Activated CD8-positive, alpha-beta T cell treated with anti-CD3 and anti-CD28 coated beads, Interleukin-2, amount 10 ng/mL, durations not matched to agents 7 days and 5 days (primary cell): ENCODE measurements at places on chromosomes 2 and 18.

GRCh38 chr2:46644690-46645385 is 165.5 kb downstream of the TMEM247 start:
- no peak for DNase-seq

DNA sequence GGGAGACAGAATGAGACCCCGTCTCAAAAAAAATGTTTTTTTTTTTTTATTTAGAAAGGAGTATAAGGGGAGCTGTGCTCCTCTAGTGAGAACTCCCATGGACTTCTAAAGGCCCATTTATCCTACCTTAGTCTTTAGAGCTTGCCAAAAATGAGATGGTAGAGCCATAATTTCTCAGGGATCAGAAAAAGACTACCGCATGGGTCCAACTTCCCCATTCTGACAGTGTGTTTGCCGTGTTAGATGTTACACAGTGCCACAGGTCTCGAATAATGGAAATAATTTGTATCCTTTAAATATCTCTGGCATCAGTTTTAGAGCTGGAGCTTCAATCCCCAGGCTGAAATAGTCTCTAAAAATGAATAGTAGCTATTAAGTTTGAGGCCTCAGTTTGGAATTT is 6.0 kb upstream of the SLC39A10 start:
- DNase-seq, result no peak

DNA sequence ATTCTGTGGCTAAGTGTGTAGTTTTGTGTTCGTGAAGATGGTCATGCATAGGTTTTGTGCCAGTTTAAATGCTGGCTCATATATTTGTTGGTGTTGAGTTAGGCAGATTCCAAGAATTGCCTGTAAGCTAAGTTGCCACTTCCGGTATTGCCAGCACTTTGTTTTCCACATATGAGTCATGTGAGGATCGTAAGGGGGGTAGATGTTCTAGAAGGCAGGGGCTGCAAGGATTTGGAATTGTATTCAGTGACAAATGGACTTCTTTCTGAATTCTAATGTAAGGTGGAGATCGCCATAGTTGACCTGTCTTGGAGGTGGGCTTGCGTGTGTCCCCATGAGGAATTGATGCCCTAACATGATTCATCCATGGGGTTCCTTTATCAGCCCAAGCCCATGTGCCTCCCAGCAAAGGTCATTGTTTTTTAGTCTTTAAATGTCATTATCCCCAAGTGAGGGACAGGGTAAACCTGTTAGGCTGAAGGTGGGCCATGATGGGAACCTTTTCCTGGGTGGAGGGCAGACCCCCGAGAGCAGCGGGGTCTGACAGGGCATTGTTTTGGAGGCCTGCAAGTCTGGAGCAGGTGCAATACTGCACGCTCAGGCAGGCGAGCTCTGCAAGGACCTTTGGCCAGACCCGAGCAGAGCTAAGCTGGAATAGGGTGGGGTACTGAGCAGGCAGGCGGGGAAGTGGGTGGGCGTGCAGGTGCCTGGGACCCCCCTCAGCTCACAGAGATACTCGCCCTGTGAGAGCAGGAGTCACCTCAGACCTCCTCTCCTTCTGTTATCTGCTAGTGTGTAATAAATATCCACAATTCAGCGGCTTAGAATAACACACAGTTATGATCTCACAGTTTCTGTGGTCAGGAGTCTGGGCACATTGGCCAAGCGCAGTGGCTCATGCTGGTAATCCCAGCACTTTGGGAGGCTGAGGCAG is 77.4 kb downstream of the LRRFIP1 start:
- DNase-seq, result no peak

- DNase-seq, result no peak
Measured at GRCh38 chr2:150548527-150548926, 61.1 kb upstream of the RND3 start.

GRCh38 chr2:43217228-43218154 is 8.9 kb downstream of the ZFP36L2 start:
- no peak for DNase-seq

DNA sequence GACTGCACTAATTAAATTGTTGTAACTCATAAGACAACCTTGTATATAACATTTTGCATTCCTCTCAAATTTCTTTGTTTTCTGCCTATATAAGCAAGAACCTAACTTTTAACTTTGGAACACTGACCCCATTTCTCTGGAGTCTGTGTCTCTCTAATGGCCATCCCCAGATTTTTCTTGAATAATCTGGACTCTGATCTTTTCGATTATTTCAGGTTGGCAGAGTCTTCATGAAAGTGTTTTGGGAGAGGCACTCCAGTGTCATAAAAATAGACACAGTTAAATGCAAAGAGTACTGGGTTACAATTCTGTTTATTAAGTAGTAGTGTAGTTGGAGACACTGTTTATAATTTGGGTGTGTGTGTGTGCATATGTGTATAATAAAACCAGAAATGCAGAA is 1467.7 kb upstream of the CELF4 start:
- no peak for DNase-seq

DNA sequence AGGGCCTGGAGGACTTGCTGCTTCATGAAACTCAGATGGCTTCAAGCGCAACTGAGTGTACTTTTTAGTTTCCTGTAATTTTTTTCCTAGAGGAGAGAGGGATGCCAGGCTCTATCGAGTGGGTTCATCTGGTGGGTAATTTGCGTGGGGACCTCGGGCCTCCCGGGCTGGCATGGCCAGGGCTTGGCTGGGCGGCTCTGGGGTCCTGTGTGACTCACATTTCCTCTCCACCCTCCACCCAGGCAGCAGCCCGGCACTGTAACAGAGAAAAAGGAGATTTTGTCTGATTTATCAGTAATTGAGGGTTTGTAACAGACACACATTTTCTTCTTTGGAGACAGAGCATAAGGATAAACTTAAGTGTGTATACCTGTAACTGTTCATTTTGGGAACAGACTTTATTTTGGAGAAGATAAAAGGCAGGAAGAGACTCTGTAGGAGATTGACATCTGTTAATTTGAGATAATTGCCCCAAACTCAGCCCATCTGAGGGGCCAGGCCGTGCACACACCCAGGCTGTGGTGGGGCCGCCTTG is 64.3 kb downstream of the NFATC1 start:
- no peak for DNase-seq

GRCh38 chr2:157367704-157368103 is 42.1 kb upstream of the ERMN start:
- DNase-seq, result no peak

DNA sequence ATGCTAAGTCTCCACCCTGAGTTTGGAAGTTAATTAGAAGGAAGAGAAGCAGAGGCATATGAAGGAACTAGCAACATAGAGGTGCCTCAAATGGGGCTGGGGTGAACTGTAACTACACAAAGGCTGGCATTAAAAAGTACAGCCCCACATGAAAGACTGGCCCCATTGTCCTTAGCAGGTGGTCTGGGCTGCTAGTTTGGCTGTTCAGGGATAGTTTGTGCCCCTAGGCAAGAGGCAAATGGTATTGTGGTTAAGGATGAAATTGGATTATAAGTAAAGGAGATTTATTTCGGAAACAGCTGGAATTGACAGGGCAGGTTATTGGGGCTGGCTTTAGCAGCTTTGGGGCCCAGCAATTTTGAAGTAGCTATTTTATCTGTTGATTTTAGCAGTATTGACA is 365.7 kb upstream of the TNP1 start:
- DNase-seq, result no peak
